ENCODE measurements at places on chromosomes 5 and 9. TPM values are rescaled to one million over a fixed set of nuclear protein-coding genes. Genes with fewer than 3 reads are reported as not detected.

AMACR gene
- total RNA-seq: 48.5 TPM

KIAA0825 gene
- total RNA-seq: 1.5 TPM

DNA sequence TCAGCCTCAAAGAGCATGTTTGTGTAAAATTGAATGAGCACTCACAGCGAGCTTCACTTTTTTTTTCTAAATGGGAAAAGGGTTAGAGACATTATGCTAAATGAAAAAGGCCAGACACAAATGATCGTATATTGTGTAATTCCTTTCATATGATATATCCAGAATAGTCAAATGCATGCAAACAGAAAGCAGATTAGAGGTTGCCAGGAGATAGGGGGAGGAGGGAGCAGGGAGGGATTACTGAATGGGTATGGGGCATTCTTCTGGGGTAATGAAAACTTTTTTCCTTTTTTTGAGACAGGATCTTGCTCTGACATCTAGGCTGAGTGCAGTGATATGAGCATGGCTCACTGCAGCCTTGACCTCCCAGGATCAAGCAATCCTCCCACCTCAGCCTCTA, 47.1 kb downstream of the DMAC1 start:
- no peaks in the 10 kb centered on the region for H3K4me1 ChIP-seq
- H3K4me3 ChIP-seq: no peak overlapping the region
- no peaks in the 10 kb centered on the region for H3K27me3 ChIP-seq
- no peak overlapping the region for H3K27ac ChIP-seq
- no peak for DNase-seq

DNA sequence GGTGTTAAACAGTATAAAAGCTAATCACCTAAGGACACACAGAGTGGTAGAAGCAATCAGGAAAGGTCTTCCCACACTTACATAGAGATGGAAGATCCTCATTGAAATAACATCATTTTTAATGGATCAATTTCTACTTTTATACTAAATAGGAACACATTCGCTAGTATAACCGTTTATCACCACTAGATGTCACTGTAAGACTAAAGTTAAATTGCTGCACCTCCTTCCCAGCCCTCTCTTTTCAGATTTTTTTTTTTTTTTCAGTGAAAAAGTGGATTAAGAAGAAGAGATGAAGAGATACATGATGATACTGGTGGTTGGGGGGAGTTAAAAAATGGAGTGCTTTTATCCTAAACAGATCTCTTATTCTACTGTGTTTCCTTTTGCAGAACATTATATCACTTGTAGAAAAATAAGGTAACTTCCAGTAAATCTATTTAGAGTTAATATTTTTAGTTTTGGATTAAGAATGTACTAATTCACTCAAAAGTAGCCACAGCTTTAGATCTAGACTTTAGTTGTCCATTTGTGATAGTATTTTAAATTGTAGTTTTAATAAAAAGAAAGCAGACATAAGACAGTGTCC, 116.9 kb upstream of the ARRDC3 start:
- H3K27ac ChIP-seq: no peak overlapping the region
- DNase-seq: no peak
- no peaks in the 10 kb centered on the region for H3K4me1 ChIP-seq
- H3K27me3 ChIP-seq: no peaks in the 10 kb centered on the region

DNA sequence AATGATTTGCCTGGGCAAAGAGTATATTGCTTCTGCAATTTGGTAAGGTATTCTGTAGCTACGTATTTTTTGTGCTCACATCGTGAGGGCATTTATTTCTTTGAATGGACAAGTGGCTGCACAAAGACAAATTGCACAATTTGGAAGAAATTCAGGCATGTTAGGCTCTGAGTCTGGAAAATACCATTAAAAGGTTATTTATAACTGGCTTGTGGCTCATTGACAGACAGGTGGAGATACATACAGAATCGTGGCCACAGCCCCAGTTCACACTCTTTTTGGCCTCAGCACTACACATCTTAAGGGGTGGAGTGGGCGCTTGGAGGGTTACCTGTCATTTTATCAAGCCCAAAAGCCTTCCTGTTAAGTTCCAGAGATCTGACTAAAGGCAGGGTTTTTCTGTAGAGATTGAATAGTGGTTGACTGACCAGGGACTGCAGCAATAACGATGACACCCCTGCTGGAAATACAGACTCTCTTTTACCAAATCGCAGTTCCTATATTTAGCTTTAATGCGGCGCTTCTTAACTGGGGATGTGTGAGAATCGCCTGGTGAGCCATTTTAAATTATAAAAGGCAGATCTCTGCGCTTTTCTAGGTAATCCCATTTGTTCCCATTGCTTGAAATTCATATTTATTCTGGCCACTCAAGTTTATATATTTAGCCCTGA, 14.7 kb downstream of the MAN2A1 start:
- no peak overlapping the region for H3K27ac ChIP-seq
- no peak for DNase-seq
- H3K4me1 ChIP-seq: peaks cover 26% of the 10 kb centered on the region
- H3K27me3 ChIP-seq: no peaks in the 10 kb centered on the region

GRCh38 chr5:180130291-180130869, 58.8 kb upstream of the RNF130 start:
- DNase-seq: peak; percentile 21
- H3K4me1 ChIP-seq: peaks cover 6% of the 10 kb centered on the region
- H3K4me3 ChIP-seq: no peak overlapping the region
- H3K27me3 ChIP-seq: no peaks in the 10 kb centered on the region
- no peaks in the 10 kb centered on the region for H3K36me3 ChIP-seq
- no peak overlapping the region for H3K27ac ChIP-seq
